ENCODE measurements at places on chromosomes 7 and 10. TPM values are rescaled to one million over a fixed set of nuclear protein-coding genes. Genes with fewer than 3 reads are reported as not detected.
A peak's percentile ranks its signal among the peaks of the same experiment; 100 is the strongest.

- no peak for DNase-seq
These were observed 962.4 kb downstream of the GATA3 start for GRCh38 chr10:9016930-9017329.

- no peak for DNase-seq
These were observed 116.6 kb downstream of the NKX6-2 start for GRCh38 chr10:132669208-132669861.

- no peak for DNase-seq
These were observed 306.4 kb downstream of the NXPH1 start for GRCh38 chr7:8739837-8740236.

DNA sequence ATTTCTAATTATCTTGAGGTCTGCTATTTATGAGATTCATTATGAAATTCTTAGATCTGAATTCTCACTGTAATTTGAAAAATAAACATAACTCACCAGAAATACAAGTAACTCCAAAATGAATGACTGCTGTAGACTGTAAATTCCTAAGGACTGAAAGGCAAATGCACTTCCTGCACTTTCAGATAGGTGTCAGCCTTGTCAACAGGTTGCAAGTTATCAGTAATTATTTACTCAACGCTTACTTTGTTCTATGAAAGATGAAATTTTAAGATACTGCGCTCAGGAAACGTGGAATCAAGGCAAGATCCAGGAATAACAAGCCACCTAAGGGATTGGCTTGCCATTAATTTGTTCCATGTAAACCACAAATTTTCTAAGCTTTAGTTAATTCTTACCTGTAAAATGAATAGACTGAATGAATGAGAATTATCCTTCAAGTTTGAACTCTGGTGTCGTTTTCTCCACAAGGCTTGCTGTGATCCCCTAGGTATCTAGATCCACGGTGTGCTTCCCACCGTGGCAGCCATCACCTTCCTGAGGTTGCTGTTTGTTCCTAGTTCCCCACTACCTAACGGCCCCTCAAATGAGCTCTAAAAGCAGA lies 12.6 kb downstream of the DHX32 start:
- DNase-seq = peak; percentile 21

MEOX2 gene
- polyA plus RNA-seq = not detected

DNA sequence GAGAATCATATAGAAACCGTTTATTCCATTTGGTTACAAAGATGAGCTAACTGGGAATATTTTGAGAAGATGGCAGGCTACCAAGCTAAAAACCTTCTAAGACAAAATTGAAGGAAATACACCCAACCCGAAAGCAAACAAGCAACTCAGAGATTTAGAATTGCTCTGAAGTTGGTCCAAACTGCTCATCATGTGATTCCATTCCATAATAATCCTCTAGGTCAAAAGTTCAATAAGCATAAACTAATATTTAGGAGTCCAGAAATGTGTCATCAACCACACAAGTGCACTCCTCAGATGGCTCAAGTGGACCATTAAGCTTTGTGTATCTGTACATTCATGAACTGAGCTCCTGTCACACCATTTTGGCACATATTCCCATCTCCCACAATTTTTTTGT lies 28.7 kb downstream of the DGKI start:
- DNase-seq = no peak

WIPF3 gene
- polyA plus RNA-seq = not detected

DNA sequence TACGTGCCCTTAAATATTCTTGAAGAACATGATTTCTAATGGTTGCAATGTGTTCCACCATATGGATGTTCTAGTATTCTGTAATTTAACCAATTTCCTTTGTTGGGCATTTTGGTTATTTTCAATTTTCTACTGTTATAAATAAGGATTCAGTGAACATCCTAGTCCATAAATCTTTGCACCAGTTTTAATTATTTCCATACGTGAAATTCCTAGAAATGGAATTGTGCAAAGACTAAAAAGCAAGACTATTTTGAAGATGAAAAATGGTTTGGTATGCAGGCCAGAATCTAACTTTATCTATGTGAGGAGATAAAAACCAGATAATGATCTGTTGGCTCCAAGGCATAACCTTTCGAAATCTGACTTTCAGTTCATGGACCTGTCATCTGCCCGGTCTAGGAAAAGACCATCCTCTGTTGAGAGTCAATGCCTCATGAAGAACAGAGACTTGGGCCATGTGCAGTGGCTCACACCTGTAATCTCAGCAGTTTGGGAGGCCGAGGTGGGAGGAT lies 633.2 kb upstream of the NRP1 start:
- DNase-seq = no peak

DNA sequence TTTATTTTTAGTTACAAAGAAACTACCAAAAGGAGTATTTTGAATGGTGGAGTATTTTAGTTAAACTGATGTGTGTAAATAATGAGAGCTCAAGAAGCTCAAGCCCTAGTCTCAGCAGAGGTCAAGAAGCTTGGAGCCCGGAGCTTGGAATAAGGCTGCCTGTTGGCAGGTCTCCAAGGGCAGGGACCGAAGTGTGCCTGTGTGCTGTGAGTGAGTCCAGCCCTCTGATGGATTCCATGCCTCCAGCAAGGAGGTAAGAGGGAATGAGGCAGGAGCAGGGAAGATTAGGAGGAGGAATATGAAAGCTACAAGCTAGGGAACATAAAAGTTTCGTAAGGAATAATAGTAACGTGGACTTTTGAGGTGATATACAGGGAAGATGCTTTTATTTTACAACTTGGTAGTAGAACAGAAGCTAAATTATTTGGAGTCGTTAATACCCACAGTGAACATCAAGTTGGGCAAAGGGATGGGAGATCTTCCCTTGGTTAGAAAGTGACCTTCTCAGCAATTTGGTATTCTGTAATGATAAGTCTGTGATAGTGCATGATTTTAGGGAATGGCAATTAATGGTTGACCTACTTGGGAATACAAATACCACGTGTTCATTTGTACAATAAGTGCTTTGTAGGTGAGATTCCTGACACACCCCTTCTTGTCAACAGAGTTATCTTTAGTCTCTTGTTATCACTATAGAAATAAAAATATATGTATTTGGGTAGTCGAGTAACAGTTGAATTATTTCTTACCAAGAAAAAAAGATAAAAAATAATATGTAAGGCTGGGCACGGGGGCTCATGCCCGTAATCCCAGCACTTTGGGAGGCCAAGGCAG lies 4.6 kb downstream of the SEC23IP start:
- DNase-seq = no peak

- no peak for DNase-seq
These were observed 70.6 kb upstream of the ADARB2 start for GRCh38 chr10:1807924-1808323.

DNA sequence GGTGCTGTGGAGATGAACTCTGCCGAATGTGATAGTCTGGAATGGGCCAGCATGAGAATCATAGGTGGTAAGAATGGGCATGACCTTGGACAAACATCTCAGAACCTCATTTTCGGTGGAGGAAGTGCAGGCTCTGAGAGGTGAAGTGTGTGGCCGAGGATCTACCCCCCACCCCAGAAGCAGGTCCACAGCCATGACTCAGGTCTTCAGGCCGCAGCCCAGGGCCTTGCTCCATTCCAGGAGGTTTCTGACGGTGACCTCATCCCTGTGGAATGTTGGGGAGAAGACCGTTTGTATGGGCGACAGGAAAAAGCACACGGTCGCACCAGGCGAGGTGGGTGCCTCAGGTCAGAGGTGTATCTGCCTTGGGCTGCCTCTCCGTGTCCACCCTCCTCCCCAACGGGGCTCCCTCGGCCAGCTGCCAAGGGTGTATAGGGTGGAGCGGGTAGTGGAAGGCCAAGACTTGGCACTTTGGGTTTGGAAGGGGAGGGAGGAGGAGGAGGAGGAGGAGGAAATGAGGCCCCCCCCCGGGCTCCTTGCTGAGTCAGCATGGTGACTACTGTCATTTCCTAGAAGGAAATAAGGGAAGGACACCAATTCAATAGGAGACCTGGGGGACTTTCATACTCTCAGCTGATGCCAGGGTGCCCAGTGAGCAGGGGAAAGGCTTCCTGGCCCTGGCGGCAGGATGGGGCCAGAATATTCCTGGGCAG lies 168.0 kb upstream of the RHEB start:
- no peak for DNase-seq

PPRC1 gene
- 20.3 TPM for polyA plus RNA-seq

DNA sequence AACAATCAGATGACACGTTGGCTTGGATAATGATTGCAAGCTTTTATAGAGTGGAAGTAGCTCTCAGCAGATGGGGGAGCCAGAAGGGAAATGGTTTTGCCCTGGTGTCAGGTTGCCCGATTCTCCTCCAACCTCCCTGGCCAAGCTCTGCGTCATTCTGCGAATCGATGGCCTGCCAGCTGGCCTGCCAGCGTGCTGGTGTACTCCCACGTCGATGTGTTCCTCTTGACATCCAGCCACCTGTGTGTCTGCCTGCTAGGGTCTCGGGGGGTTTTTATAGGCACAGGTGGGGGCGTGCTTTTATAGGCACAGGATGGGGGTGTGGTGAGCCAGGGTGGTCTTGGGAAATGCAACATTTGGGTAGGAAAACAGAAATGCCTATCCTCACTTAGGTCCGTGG lies 4.6 kb downstream of the NET1 start:
- no peak for DNase-seq

DNA sequence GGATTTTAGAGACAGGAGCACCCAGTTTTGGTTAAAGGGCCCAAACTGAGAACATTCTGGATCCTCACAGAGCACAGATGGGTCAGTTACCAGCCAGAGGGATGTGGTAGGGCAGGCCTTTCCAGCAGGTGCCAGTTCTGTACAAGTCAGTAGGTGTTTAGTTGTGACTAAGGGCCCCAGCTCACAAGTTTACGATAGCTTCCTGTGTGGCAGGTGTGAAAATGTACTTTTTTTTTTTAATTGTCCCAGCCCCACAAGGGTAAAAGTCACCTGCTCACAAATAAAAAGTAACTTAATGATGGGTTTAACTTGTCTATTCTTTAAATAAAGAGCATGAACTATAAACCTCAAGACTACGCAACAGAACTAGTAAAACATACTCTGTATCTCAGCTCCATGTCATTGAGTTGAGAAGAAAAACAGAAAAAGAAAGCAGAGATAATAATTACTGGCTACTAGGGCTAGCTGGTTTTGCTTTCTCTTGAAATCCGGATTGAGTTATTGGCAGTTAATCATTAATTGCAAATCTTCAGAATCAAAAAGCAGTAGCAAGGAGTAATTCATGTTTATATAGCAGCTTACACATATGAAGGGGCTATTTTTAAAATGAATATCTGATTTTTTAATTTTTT lies 15.4 kb downstream of the NFE2L3 start:
- no peak for DNase-seq

CFAP70 gene
- polyA plus RNA-seq = not detected

NSUN6 gene
- 10.6 TPM for polyA plus RNA-seq

- DNase-seq = no peak
These were observed 225.2 kb downstream of the WDR37 start for GRCh38 chr10:1281405-1281782.

CFAP43 gene
- polyA plus RNA-seq = not detected

INPP5F gene
- 3.6 TPM for polyA plus RNA-seq

AFAP1L2 gene
- 0.50 TPM for polyA plus RNA-seq

DNA sequence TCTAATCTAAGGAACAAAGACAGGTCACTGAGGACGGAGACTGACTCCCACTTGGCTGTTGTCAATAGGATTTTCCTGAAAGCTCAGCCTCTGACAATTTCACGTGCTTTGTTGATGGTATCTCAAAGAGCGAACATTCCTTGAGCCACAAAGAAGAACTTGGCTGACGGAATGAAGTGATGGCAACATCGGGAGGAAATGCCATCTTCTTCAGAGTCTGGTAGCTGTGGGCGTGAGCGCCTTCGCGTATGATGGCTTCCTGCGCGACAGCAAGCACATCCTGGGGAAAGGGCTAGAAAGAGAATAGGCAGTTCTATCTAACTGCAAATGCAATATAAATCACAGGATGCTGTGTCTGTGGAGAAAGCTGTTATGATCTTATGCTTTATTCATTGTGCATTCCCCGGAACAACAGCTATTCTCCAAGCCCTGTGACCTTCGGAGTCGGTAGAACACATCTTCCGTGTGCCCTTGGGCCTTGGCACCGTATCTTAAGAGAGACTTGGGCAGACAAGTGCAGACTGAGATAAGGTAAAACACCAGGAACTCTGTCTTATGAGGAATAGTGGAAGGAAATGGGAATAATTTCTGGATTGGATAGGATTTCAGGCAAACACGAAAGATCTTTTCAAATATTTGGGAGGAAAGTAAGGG lies 19.6 kb upstream of the GTPBP4 start:
- DNase-seq = no peak

GRCh38 chr10:100872034-100872791 lies 40.5 kb upstream of the SLF2 start:
- peak; percentile 7 for DNase-seq

DNA sequence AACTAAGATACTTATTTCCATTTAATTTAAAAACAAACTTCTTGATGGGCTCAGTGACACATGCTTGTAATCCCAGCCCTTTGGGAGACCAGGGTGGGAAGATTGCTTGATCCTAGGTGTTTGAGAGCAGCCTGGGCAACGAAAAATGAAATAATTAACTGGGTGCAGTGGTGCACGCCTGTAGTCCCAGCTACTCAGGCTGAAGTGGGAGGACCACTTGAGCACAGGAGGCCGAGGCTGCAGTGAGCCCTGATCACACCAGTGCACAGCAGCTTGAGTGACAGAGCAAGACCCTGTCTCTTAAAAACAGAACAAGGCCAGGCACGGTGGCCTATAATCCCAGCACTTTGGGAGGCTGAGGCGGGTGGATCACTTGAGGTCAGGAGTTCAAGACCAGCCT lies 37.4 kb downstream of the AVL9 start:
- DNase-seq = no peak

OR2A5 gene
- not detected for polyA plus RNA-seq

PMPCB gene
- 86.1 TPM for polyA plus RNA-seq

DNA sequence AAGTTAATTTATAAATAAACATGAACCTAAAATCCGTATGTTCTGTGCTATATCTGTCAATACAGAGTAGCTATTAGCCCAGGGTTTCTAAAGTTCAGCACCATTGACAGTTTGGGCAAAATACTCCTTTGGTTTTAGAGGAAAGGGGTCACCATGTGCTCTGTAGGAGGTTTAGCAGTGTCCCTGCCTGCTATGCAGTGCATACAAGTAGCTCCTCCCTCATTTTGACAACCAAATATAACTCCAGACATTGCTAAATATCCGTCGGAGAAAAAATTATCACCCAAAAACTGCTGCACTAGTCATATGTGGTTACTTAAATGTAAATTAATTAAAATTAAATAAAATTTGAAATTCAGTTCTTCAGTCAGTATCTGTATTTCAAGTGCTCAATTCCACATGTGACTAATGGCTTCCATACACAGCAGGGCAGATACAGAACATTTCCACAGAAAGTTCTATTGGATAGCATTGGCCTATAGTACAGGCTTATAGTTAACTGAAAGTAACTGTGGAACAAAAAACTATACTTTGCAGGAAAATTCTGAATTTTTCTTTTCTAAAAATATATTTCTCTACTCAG lies 6.4 kb downstream of the UPF2 start:
- no peak for DNase-seq

ZNF727 gene
- not detected for polyA plus RNA-seq

DNA sequence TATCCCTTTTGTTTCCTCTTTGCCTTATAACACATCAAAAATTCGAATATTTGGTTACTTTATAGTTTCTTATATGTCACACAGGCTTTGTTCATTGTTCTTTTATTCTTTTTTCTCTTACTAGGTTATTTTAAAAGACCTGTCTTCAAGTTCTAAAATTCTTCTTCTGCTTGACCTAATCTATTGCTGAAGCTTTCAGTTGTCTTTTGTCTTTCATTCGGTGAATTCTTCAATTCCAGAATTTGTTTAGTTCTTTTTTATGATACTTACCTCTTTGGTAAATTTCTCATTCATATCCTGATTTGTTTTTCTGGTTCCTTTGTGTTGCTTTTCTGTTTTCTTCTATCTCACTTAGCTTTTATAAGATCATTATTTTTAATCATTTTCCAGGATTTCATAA lies 188.4 kb downstream of the ZEB1 start:
- DNase-seq = no peak

PDK4 gene
- polyA plus RNA-seq = not detected

Measured in CD4-positive, alpha-beta memory T cell (primary cell).